ENCODE measurements at places on chromosomes 7 and 10.

DNA sequence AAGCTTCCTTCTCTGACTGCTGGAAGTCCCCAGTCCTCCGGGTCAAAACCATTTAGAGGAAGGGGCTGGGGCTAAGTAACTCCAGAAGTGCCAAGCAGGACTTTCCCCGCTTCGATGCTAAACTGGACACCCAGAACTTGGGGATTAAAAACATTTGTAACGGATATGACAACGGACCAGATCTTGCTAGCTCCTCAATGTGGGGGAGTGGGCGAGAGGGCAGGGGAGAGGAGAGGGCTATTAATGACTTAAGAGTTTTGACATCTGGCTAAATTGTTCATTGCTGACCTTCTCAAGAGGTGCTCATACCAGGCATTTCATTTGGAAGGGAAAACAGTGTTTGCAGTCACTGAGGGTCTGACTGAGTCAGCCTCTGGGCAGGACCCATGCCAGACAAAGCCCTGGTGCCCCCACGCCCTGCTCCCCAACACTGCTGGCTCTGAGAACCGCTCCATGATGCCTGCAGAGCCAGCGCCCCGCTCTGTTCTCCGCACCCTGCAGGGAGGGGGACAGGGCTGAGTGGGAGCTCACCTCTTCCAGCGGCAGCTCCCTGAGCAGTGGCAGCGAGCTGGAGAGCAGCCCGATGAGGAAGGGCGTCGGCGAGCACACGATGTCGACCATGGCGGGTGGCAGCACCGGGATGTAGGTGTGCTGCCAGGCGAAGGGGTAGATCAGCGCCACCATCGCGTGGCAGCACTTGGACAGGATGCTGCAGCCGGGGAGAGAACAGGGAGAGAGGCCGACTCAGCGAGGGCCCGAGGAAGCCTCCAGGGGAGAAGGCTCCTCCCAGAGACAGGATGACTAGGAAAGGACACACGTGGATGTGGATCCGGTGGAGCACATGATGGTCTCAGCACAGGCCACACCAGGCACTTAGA, 47.7 kb upstream of the MKRN1 start:
- DNase-seq = no peak

DNA sequence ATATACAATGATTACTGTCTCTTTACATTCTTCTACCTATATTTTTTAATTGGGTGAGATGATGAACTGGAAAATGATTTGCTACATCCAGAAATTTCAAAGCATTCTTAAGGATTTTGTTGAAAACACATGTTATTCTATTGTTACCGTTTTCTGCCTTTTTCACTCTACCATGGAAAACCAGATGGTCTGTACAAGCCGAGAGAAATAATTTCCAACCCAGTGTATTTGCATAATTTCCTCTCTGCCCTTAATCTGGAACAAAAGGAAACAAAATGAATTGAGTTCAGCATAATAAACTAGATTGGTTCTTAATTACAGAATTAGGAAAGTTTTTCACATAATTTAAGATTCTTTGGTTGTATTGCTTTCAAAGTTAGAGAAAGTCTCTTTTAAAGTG, 211.2 kb downstream of the CACNB2 start:
- no peak for DNase-seq

- DNase-seq = no peak
These were observed 75.3 kb downstream of the HIP1 start for GRCh38 chr7:75663302-75663907.

- no peak for DNase-seq
These were observed 738.1 kb downstream of the KCNMA1 start for GRCh38 chr10:76899490-76899889.

- DNase-seq = peak; percentile 42
These were observed 5.3 kb downstream of the SH3PXD2A start for GRCh38 chr10:103849880-103850571.

- no peak for DNase-seq
These were observed 101.3 kb upstream of the IGFBP3 start for GRCh38 chr7:46022397-46022796.

DNA sequence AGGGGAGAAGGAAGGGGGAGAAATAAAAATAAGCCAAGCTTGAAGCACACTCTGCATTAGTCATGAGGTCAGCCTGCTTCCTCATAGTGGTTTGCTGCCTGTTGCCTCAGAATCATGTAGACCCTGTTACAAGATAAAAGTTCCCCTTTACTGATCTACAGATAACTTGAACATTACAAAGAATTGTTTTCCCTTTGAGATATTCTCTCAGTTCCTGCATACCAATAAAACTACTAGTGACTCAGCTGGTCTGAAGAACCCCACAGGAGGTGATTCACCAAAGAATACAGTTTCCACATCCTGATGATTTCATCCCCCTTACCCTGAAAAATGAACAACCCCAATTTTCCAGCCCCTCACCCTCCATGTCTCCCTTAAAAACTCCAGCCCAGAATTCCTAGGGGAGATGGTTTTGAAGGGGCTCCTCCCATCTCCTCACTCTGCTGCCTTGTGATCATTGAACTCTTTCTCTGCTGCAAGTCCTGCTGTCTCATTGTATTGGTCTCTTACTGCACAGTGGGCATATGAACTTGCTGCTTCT, 31.5 kb upstream of the NRP1 start:
- no peak for DNase-seq

DNA sequence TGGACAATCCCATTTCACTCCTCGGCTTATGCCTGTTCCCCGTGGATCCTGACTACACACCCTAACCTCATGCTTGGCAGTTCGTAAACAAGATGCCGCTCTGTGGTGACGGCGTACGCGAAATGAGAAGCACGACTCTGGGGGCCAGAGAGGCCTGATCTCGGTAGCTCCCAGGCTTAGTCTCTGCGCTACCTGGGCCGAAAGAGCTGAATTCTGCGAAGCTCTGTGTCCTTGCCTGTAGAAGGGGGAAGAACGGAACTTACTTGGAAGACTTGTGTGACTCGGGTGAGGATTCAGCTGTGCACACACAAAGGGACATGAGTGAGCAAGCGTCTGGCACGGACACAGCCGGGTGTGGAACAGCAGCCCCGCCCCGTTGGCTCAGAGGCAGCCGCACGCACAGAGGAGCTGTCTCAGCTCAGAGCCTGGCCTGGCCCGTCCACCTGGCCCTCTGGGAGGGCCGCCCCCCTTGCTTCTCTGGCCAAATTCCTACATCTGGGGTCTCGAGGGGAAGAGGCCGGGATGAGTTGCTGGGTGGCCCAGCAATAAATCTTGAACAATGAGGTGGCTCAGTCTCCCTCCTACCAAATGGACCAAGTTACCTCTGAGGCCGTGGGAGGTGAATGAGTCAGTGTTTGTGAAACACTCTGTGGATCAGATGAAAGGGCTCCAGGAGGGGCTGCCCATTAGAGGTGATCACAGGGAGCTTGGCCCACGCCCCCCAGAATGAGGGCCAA, 83.8 kb downstream of the PDGFA start:
- no peak for DNase-seq

DNA sequence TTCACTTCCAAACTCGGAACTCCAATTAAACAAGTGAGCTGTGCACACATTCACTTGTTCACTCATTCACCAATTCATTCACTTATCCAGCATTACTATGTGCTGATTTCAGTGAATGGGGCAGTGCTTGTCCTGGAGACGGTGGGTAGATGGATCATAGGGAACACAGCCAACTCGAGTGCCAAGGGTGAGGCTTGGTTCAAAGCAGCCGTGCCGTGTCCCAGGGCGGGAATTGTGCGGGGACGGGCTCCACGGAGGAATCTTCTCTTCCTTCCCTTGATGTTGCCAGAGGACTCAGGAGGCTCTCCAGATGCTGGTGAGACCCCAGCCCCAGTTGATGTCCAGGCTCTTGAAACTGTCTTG, 2.9 kb downstream of the SH2D4B start:
- no peak for DNase-seq

DNA sequence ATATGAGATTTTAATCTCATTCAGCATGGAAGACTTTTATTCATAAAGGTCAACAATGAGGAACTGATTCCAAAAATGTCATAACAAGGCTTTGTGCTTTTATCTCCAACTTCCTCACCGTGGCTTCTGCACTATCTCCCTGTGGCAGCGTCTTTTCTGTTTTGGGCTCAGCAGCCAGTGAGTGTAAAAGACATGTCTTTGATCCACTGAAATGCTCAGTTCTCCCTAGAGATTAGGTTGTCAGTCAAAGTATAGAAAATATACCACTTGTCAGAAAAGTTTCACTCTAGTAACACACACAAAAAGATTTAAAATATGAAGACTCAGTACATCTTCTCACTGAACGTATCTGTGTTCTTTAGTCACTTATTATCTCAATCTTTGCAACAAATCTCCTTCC, 901.8 kb upstream of the ZWINT start:
- DNase-seq = no peak

GRCh38 chr7:20510573-20510900, 104.9 kb upstream of the ABCB5 start:
- no peak for DNase-seq

DNA sequence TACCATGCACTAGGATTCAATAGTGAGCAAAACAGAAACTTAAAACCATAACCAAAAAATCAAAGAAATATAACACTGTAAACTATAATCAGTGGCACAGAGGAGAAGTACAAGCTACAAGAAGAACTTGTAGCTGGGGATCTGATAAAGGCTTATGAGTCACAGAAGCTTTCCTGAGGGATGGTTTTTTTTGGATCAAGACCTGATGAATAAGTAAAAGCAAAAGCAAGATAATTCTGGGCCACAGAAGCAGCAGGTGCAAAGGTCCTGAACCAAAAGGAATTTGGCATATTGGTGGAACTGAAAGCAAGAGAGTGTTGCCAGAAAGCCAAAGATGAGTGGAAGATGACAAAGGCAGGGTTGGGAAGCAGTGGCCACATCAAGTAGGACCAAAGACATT, 37.4 kb upstream of the BET1 start:
- no peak for DNase-seq

DNA sequence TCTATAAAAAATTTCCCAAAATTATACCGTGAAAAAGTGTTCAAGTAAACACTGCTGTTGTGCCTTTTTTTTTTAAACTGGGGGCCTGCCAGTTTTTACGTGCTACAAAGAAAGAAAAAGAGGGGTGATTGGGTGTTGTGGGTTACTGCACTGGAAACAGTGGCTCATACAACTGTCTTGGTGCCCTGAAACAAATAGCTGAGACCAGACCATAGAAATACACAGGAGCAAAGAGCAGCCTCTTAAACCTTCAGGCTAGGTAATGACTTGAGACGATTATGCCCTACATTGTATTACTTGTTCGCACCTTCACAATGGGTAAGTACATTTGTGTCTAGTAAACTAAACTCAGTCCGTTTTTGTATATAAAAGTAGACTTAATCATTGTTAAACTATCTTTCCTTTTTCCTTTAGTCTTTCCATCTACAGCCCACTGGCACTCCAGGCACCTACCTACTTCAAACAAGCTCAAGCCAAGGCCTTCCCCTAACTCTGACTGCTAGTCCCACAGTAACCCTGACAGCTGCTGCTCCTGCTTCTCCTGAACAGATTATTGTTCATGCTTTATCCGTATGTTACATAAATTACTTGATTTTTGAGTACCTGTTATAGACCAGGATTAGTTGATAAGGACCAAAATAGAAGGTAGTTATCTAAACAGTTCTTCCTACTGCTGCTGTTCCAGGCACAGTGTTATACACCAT, 26.6 kb downstream of the TMEM243 start:
- DNase-seq = no peak

DNA sequence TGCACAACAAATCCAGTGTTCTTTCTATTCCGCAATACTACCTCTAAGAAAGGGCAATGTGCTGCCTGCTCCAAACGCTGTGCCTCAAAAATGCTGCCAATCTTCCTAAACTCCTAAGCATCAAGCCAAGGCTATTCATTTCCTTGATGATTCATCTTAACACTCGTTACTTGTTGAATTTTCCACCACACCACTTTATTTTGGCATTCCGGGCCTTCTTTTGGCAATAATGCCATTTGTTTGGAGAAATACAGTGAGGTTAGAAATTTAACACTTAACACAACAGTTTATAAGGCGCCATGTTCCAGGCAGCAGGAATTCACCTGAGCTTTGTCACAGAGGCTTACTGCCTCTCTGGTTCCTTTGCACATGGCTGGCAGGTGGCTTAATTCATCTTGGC, 82.6 kb upstream of the ABCB5 start:
- DNase-seq = no peak

- DNase-seq = no peak
These were observed 43.7 kb upstream of the FAM180A start for GRCh38 chr7:135792363-135792668.

- DNase-seq = no peak
These were observed 191.8 kb upstream of the CXCL12 start for GRCh38 chr10:44576702-44577191.

DNA sequence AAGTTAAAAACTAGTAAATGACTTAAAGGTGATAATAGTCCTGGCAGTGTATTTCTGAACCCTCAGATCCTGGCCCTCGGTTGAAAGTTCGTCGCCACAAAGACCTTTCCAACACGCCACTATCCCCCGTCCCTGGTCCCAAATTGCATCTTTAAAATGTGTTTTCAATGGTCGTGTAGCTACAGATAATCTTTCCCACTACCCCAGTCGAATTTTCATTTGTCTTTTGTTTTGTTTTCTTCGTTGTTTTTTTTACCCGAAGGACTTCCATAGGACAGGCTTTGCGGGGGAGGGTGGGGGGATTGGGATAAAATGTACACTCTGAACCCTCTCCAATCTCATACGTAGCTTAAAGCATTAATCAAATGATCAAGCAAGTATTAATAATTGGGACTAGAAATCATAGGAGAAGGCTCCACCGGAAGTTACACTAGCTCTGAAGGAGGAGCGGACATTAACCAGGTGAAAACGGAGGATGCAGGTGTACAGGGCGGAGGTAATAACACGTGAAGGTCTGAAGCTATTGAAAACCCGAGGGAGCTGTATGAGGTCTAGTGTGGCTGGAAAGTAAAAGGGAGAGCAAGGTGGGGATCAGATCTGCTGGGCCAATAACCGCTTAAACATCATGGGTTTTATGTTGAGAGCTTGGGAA, 32.8 kb upstream of the PHF14 start:
- DNase-seq = peak; percentile 32

GRCh38 chr10:11264296-11265048, 246.8 kb downstream of the CELF2 start:
- no peak for DNase-seq

- no peak for DNase-seq
These were observed 345.9 kb downstream of the KIF20B start for GRCh38 chr10:90047243-90047729.

- no peak for DNase-seq
These were observed 85.4 kb downstream of the ZNF777 start for GRCh38 chr7:149375234-149376008.

DNA sequence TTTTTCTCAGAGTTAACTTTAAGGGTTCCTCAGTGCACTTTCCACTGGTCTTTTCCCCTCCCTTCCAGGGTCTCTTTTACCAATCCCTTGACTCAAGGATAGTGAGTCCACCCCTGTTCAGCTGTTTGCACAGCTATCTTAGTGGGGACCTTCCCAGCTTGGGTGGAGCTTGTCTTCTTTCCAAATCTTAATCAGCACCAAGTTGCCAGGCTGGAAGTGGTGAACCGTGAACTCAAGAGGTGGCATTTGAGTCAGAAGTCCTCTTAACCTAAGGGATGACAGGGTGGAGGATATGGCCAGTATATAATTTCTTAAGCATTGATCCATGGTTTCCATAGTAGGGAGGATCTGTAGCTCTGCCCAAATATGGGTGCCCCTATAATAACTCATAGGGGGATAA, 25.0 kb downstream of the MAPK8 start:
- no peak for DNase-seq

GRCh38 chr7:2181077-2181854, 51.5 kb downstream of the MAD1L1 start:
- no peak for DNase-seq
